ENCODE measurements at places on chromosomes 6 and 20.

DNA sequence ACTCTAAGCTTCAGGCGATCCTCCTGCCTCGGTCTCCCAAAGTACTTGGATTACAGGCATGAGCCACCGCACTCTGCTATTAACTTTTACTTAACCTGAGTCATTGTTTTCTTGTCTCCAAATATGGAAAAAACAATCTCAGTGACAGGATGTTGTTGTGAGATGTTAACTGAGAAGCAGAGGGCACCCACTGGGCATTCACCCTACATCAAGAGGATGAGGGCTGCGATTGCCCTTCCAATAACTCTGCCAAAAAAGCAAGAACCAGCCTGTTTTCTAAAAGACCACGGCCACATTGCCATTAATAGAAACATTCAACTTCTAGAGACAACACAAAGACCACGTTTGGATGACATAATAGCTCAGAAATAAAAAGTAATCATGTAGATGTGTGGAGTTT lies 107.6 kb upstream of the SGK1 start:
- no peak for DNase-seq

DNA sequence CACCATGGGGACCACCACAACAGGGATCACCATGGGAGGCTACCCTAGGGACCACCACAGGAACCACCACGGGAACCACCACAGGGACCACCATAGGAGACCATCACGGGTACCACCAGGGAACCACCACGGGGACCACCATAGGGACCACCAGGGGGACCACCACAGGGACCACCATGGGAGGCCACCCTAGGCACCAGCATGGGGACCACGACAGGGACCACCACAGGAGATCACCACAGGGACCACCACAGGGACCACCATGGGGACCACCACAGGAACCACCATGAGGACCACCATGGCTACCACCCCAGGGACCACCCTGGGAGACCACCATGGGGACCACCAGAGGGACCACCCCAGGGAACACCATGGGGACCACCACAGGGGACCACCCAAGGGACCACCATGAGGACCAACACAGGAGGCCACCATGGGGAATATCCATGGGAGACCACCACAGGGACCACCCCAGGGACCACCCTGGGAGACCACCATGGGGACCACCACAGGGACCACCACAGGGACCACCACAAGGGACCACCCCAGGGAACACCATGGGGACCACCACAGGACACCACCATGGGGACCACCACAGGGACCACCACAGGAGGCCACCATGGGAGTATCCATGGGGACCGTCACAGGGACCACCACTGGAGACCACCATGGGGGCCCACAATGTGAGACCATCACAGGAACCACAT lies 67.6 kb upstream of the MPC1 start:
- DNase-seq, result no peak

- no peak for DNase-seq
Measured at GRCh38 chr20:4465212-4465611, 256.5 kb upstream of the PRND start.

GRCh38 chr6:131060311-131060710 lies 2.7 kb downstream of the EPB41L2 start:
- DNase-seq, result no peak

- DNase-seq, result no peak
Measured at GRCh38 chr20:16542477-16542876, 30.8 kb downstream of the KIF16B start.

DNA sequence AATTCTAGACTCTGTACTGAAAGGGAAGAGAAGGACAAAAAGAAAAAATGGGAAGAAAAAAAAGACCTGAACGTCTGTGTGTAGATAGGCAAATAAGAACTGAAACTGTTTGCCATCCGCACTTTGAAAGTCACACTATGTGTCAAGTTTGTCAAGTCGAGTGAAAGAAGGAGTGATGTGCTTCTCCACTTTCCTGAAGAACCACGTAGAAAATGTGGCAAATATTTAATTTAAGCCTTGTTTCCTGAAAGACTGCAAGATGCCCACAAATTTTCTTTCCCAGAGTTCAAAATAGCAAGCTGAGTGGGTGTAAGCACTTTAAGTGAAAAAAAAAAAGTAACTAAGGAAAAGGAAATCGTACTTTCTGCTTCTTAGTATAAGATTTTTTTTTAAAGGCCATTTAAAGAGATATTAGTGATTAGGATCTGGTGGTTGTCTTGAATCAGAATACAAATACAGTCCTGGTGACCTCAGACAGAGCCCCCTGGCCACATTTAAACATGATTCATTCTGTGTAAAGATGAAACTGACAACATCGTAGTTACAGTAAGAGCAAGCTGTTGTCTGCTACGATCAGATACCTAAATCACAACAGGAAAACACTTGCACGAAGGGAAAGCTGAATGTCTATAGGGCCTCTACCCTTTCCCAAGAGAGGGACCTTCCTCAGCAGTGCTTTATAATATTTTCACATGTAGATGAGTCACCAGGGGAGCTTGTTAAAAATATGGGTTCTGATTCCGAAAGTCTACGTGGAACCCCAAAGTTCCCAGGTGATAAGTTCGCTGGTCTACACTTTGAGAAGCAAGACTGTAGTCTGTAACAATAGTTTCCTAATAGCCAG lies 102.3 kb downstream of the HIVEP2 start:
- DNase-seq, result no peak

GRCh38 chr6:41272591-41273240 lies 13.8 kb downstream of the TREM1 start:
- DNase-seq, result no peak

DNA sequence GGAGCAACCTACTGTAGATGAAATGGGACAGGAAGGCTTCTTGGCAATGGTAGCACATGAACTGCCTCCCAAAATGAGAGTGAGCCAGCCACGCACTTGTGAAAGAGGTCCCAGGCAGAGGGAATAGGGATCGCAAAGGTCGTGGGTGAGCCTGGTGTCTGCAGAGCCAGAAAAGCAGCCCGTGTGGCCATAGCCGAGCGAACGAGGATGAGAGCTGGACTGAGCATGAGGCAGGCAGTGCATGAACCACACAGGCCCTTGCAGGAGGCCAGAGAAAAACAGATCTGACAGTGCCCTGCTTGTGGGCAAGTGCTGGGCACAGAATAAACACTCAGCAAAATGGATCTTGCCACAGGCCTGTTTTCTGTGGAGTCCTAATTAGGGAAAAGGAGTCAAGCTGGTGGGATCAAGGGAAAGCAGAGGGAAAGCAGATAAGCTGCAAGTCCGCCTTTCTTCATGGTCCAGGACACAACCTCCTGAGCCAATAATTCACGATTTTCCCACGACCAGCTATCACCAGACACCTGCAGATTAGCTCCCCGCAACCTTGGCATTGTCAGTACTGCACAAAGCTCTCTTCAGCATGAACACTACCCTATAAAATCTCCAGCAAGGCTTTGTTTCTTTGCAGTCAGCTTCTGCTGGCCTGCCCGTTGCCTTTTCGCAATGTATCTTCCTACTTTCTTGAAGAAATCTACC lies 44.0 kb downstream of the GCNT2 start:
- no peak for DNase-seq

GRCh38 chr6:161161889-161162624 lies 111.8 kb downstream of the AGPAT4 start:
- DNase-seq, result no peak

- DNase-seq, result no peak
Measured at GRCh38 chr20:35172434-35172806, 548 bp downstream of the PROCR start.

DNA sequence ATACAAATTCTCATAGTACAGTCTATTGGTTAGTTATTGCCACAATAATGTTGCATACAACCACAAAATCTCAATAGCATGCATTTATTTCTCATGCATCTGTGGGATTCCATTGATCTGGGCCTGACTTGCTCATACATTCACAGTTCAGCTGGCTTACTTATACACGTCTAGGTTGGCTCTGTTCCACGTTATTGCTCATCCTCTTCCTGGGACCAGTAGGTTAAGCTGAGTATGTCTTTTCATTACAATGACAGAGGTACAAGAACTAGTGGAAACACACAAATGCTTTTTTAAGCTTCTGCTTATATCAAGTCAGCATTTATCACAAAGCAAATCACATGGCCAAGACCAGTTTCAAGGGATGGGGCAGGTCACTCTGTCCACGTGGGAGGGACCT lies 485.3 kb upstream of the BTBD3 start:
- no peak for DNase-seq

DNA sequence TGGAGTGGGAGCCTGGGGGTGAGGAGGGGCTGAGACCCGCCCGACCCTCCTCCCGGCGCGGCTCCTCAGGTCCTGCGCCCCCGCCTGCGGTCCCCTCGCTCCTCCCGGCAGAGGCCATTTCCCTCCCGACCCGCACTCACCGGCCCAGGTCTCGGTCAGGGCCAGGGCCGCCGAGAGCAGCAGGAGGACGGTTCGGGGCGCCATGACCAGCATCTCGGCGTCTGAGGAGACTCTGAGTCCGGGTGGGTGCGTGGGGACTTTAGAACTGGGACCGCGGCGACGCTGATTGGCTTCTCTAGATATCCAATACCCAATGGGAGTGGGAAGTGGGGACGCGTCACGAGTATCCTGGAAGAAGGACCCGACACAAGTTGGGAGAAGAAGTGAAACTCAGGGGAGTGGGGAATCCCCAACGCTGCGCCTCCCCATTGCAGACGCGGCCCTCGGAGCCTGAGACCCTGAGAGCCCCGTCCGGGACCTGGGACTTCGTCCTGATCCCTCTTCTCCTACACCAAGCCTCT lies at the start of gene HLA-B:
TSS of gene HLA-B (minus strand) at position 234 of the 521 bp plus-strand sequence. CDS start at position 213, 21 bp downstream.
- DNase-seq, result peak; percentile 79

DNA sequence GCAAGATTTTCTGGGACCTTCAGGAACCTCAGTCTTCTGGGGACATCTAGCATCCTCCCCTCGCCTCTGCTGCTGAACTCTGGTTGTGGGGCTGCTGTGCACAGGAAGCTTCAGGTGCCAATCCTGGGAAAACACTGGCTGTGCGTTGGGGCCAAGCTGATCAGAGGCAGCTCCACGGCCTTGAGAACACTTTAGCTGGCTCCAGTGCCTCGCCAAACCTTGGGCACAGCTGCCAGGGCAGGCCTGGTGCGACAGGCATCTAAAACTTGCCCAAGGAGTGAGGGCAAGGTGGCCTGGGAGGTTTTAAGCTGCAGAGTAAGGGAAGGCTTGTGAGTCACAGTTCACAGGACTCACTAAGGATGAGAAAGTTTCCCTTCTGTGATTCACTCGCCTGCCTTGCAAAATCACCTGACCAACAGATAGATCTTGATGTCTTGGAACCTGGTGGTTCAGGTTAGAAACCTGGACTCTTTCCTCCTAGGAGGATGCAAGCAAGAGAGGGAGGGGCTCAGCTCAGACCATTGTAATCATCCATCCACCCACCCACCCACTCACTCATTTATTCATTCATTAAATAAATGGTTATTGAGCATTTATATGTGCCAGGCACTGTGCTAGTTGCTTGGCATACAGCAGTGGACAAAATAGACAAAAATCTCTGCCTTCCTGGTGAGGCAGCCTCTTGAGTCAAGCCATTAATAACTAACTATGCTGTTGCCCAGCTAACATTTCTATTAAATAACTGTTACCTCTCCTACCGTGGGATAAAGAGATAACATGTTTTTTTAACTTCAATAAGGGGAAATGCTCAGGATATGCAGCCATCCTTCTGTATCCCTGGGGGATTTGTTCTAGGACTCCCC lies 2.5 kb upstream of the SPATS1 start:
- DNase-seq, result no peak

GRCh38 chr20:58389324-58389967 lies 417 bp downstream of the VAPB start:
- peak; percentile 50 for DNase-seq

DNA sequence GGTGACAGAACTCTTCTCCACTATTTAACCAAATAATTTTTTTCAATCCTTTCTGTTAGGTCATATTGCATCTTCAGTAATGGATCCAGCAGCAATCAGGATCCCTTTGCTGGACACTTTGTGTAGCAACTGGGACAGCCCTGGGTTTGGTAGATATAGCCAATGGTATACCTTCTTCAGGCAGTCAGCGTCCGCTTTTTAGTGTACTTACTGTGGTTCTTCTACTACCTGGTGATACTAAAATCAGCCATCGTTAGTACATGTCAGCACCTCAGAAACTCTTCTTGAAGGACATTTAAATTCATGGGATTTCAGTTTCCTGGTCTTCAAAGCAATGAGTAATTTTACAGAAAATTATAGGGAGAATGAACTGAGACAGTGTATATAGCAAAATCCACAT lies 93.5 kb downstream of the ADGRG6 start:
- no peak for DNase-seq

DNA sequence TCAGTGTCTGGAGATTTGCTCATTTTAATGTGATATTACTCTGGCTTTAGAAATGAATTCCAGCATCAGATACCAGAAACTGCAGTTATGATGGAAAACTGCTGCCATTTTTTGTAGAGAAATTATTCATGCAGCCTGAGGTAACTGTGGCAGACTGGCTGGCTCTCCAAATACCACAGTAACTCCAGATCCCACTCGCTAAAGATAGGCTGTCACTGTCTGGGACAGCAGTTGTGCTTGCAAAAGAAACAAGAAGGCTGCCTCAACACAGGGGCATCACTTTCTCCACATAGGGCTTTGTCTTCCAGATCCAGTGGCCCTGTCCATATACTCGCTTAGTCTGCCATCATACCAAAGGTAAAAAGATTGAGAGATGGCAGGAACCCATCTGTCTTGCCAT lies 52.7 kb downstream of the FAM184A start:
- no peak for DNase-seq

DNA sequence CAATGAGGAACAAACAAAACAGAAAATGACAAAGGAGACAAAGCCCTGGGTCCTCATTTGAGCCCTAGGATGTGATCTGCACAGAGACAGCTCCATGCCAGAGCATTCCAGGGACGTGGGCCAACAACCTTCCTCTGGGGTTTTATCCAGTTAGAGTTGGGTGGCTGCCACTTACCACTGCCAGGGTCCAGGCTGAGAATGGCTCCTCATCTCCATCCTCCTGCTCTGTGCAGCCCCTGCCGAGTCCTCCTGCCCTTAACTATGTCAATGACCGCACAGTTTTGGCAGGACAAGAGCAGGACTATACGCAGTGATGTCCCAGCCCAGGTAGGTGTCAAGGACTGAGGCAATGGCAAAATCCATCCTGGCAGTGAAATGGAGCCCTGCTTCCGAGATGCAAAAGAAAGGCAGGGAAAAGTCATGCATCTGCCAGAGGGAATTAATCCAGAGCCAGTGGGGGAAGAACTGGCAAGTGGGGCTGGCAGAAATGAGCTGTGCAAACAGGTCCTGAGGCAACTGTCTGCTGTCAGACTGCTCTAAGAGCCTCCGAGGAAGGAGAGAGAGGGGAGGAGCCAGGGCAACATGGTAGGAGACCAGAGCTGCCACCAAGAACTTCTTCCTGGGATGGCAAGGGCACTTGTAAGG lies 449.4 kb downstream of the PTPRT start:
- DNase-seq, result no peak

- no peak for DNase-seq
Measured at GRCh38 chr6:165173484-165173883, 135.9 kb downstream of the C6orf118 start.
